ENCODE measurements at places on chromosomes 6 and 20.

GRCh38 chr6:9875605-9876353 is 539.1 kb downstream of the TFAP2A start:
- DNase-seq: peak; percentile 3

DNA sequence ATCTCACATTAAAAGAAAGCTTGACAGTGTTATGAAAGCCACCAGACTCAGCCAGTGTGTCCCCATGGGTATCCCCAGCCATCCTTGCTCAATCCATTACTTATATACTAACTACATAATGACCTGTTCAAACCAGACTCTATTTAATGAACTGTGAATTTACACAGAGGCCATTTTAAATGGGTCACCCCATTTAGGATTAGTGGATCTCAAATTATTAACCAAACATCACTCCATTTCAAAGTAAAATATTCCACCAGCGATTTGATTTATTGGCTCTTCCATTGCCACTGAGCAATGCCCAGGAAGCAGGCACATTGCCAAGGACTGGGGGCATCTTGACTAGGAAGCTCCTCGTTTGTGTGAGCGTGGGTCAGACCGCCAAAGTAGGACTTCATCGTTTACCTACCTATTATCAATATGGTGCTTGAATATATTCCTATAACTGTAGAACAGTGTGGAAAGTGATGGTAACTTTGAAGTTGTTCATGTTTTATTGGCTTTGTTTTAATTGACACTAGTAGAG is 15.5 kb upstream of the NPEPL1 start:
- no peak for DNase-seq

DNA sequence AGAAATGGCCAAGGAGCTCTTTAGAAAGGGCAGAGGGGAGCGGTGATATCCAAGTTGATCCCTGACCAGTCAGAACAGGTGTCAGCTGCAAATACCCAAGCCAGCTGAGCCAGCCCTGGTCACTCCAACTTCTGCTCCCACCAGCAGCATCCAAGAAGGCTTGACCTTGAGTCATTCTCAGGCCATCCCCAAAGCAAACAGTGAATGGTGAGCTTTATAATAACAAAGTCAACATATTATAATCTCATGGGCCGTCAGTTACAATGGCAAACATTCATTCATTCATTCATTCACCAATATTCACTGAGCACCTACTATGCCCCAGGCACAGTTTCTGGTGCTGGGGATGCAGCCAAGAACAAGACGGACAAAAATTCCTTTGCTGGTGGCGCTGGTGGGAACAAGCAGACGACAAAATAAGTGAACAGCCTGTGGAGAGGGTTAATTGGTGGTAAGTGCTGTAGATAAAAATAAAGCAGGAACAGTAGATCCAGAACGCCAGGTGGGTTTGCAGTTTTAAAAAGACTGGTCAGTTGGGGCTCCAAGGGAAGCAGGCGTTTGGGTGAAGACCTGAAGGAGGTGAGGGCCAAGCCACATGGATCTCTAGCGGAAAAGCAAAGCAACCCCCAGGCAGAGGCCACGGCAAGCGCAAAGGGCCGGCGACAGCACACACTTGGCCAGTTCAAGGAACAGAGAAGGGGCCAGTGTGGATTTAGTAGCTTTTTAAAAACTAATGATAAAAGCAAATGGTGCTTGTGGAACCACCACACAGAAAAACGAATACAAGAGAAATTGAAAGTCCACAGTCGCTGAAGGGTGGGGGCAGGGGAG is 131.8 kb upstream of the PTPN1 start:
- DNase-seq: no peak

DNA sequence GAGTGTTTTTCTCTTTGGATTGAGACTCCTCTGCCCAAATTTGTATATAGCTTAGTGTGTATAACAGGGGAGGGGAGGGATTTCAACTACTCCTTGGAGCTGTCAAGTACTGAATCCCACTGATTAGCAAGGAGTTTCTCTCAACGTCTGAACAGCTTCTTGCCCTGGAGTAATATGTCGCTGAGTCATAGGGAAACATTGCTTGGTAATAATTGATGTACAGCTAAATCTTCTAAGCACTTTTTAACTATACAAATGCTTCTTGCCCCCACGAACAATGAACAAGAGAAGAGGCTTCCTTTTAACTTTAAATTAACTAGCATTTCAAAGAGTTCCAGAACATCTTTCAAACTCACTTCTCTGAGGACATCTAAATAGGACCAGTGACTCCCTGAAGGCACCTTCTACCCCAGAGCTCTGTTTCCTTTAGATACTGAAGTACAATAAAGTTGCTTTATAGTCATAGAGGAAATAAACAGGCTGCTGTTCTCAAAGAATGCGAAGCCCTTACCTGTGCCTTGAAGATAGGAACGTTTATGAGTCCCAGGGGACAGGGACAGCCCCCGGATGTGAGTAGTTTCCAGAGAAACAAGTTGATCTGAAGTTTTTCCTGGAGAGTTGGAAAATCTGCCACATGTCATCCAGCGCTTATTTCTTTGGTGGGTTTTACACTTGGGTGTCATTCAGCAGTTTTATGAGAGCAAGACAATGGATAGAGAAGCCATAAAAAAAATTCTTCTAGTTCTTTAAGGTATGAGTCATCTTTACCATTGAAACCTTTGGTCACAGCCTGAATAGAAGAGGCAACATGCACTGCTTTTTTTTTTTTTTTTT is 462.5 kb upstream of the BTBD3 start:
- peak; percentile 91 for DNase-seq

- no peak for DNase-seq
These were observed 40.5 kb upstream of the BHLHE23 start for GRCh38 chr20:63047267-63047666.

All from bronchial epithelial cell (primary cell).